ENCODE measurements at places on chromosomes 12 and 14.

GRCh38 chr14:93765155-93765554 is 23.1 kb downstream of the PRIMA1 start:
- DNase-seq = no peak

DNA sequence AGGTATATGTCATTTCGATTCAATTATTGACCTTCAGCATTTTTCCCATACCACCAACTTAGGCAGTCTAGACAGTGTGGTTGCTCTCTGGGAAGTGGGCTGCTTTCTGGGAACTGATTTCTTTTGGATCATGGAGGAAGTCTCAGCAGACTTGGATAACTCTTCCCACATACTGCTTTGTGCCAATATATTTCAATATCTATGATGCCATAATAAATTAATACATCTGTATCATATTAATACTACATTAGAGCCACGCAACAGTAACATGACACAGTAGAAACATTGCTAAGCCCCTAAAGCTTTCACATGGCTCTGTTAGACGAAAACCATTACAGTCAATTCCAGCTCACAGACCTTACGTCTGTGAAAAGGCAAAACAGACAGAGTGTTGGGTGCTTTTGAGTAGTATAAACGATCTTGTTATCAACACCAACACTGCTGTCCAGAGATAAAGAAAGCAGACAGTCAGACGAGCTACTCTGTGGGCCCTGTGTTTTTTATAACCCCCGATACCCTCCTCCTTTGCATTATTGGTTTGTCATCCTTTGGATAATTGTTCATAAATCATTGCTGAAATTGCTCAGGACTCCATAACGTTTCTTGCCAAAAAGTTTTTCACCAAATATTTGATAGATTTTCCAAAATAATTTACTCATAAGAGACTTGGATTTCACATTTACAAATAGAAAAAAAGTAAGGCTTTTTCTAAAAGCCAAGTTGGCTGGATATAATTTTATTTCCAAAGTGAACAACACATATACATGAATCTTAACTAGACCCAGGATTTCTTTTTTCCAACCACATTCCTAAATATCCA is 439.7 kb downstream of the ADAMTS20 start:
- DNase-seq = no peak

GRCh38 chr12:117100851-117101673 is 1.8 kb upstream of the TESC start:
- DNase-seq = no peak

- no peak for DNase-seq
Observed at GRCh38 chr12:3998397-3998796, 125.2 kb upstream of the PARP11 start.

DNA sequence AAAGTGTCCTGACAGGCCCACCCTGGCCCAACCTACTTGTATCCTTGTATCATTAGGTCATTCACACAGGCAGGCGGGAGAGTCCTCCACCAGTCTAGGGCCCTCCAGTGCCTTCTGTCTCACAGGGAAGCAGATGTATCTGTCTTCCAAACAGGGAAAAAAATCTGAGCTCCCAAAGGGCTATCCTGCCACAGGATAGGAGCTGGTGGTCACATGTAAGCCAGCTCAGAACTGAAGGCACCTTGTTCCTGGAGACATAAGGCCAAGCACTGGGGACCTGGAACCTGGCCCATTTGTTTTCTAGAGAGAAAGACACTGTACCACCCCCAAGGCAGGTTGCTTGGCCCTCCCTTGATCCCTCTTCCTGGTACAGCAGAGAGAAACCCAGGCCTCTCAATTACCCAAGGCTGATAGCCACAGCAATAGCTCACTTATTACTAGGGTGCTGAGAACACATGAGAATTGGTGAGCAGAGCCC is 19.4 kb upstream of the PLEKHH1 start:
- DNase-seq = no peak

- DNase-seq = no peak
Observed at GRCh38 chr12:13573698-13574321, 377.3 kb downstream of the EMP1 start.

DNA sequence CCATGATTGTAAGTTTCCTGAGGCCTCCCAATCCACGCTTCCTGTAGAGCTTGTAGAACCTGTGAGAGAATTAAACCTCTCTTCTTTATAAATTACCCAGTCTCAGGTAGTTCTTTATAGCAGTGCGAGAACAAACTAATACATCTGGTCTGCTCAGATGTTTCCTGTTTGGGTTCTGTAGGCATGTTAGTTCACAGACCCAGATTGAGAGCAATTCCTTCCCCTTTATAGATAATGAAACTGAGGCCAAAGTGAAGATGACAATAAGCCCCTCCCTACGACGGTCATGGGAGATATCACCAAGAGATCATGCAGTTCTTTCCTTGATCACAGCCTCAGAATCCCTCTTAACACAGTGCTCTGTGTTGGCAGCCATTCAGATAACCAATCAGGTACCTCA is 76.5 kb upstream of the CLMN start:
- no peak for DNase-seq

DNA sequence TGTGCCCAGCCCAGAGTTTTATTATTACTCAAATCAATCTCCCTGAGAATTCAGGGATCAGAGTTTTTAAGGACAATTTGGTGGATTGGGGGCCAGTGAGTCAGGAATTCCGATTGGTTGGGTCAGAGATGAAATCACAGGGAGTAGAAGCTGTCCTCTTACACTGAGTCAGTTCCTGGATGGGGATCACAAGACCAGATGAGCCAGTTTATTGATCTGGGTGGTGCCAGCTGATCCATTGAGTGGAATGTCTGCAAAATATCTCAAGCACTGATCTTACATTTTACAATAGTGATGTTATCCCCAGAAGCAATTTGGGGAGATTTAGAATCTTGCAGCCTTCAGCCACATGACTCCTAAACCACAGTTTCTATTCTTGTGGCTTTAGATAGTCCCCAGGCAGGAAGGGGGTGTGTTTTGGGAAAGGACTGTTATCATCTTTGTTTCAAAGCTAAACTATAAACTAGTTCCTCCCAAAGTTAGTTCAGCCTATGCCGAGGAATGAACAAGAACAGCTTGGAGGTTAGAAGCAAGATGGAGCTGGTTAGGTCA is 89.1 kb upstream of the CNOT2 start:
- peak; percentile 44 for DNase-seq

DNA sequence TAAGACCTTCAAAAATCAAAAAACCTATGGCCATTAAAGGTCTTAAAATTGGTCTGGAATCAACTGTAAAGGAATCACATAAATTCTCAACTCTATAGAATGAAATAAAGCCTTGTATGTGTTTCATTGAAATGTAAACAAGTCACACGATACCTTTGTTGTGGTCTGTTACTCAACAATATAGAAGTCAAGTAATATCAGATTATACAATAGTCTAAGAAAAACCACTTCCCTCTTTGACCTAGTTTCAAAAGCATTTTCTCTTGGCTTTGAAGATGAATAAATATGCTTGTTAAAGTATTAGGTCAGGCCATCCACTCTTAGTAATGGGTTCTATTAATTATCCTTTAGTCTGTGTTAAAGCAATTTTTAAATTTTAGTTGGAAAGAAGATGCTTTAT is 79.8 kb upstream of the DIO2 start:
- DNase-seq = no peak

GRCh38 chr12:123441523-123442164 is 5.2 kb upstream of the RILPL2 start:
- no peak for DNase-seq

DNA sequence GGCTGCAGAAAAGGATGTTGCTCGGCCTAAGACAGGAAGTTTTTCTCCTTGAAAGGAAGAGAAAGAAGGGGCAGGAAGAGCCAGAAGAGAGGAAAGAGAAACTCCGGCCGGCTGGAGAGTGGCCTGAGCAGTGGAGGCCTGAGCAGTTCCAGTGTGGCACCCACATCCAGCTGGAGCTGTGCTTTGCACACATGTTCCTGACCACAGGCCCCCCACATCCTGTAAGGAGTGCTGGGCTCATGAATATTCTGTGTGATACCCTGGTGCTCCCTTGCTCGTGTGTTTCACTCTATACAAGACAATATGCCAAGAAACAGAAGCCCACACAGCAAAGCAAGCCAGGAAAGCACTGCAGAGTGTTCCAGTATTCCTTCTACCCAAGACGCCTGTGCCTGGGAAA is 27.1 kb downstream of the POLE start:
- peak; percentile 36 for DNase-seq

GRCh38 chr12:47268501-47269454 is 189.0 kb upstream of the AMIGO2 start:
- DNase-seq = no peak

- no peak for DNase-seq
Observed at GRCh38 chr14:67820428-67820971, 921 bp downstream of the RAD51B start.

GRCh38 chr12:2265461-2266167 is 212.8 kb downstream of the CACNA1C start:
- no peak for DNase-seq

DNA sequence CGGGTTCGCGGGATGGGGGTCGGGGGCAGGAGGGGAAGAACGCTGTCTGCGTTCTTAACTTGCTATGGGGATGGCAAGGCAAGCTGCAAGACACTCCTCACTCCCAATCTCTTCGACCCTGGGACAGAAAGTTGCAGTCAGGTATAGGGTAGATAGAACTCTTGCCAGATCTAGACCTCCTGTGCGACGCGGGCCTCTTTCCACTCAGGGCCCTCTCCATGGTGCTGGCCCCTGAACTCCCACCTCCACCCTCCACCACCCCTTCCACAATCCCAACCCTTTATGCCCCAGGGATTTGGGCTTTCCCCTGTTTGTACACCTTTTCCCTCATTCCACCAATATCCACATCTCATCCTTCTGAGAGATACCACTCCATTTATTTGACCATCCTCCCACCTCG is 812 bp downstream of the NABP2 start:
- no peak for DNase-seq

GRCh38 chr12:9597365-9597764 is 10.4 kb downstream of the KLRB1 start:
- no peak for DNase-seq

DNA sequence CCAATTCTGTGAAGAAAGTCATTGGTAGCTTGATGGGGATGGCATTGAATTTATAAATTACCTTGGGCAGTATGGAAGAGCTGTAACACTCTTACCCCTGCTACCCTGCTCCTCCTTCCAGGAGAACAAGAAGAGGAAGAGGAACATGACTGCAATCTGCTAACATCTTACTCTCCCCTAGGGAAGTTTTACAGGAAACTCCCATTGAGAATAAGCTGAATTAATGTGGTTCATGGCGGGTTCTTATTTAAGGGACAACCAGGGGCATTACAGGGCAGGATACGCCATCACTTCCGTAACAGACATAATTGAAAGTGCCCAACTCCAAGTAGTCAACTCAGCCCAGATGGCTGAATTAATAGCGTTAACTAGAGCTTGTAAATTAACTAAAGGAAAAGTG is 9.4 kb upstream of the PSMC1 start:
- no peak for DNase-seq

DNA sequence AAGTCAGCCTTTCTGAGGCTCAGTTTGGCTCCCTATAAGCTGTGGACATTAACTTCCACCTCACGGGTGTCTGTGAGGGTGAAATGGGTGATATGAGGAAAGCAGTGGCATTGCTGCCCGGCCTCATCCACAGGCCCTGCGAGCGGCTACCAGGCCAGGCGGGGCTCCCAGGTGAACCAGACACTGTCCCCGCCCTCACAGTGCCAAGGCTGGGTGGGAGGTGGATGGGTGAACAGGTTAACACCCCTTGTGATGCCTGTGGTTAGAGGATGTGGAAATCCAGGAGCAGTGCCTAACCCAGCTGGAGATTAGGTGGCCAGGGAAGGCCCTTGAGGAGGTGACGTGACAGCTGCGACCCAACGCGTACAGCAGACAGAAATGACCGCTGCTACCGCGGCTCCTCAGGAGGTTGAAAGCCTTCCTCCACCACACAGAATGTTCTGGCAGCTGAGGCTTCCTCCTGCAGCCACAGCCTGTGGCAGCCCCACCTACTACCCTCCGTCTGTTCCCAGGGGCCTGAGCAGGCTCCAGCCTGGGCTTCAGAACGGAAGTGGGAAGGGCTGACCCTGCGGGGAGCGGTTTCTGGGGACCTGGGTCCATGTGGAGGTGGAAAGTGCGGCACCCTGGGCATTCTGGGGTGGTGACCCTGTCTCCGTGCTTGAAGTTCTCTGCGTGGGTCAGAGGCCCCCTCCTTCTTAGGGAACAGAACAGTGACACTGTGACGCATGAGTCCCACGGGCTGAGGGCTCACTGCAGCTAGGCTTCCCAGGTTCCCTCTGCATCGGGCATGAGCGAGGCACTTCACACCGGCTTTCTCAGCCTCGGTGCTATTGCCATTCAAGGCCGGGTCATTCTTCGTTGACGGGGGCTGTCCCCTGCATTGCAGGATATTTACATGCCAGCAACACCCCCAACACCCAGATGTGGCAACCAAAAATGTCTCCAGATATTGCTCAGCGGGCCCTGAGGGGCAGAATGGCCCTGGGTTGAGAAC is 9.7 kb downstream of the MMAB start:
- no peak for DNase-seq

DNA sequence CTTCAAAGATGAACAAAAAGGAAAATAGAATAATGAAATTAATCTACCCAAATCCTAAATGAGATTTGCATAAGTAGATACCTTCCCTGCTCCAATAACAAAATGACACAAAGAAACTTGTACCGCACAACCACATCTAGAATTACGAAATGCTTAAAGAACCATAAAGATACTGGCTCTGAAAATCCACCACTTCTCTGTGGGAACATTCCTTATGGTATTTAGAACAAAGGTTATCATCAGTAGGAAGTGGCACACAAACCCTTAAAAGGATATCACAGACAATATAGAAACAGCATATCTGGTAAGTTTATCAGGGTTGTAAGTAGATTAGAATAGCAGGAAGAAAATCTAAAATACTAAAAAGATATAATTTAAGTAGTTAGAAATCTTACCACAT is 11.6 kb downstream of the IAPP start:
- no peak for DNase-seq

- DNase-seq = no peak
Observed at GRCh38 chr14:77355811-77356210, 21.1 kb downstream of the TMED8 start.

DNA sequence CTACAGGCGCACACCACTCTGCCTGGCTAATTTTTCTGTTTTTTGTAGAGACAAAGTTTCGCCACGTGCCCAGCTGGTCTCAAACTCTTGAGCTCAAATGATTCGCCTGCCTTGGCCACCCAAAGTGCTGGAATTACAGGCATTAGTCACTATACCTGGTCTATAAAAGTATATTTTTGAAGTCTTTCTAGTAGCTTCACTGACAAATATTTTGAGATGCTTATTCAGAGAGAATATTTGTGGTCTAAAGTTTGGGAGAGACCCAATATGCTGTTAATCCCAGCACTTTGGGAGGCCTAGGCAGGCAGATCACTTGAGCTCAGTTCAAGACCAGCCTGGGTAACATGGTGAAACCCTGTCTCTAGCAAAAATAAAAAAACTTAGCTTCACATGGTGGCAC is 22.0 kb upstream of the PPP1R12A start:
- no peak for DNase-seq
